ENCODE measurements at places on chromosomes 12 and 14.

DNA sequence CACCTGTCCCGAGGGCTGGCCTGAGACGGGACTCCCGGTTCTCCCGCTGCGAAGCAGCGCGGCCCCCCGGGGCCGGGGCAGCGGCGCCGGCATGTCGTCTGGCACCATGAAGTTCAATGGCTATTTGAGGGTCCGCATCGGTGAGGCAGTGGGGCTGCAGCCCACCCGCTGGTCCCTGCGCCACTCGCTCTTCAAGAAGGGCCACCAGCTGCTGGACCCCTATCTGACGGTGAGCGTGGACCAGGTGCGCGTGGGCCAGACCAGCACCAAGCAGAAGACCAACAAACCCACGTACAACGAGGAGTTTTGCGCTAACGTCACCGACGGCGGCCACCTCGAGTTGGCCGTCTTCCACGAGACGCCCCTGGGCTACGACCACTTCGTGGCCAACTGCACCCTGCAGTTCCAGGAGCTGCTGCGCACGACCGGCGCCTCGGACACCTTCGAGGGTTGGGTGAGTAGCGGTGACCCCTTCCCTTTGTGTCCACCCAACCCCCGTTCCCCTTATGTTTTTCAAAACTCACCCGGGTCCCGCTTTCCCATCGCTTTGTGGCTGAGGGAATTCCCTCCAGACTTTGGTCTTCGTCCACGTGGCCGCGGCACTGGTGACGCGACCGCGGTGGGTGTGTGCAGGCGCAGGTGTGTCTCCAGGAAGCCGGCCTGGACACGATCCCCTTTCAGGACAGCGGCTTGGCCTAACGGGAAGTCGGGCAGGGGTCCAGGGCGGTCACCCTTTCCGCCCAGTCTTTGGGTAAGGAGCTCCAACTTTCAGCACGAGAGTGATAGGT lies 826 bp downstream of the PRKCH start:
- no peak for DNase-seq

- DNase-seq = no peak
Measured at GRCh38 chr12:77494296-77494695, 336.4 kb upstream of the NAV3 start.

- no peak for DNase-seq
Measured at GRCh38 chr14:85142982-85143381, 387.0 kb upstream of the FLRT2 start.

DNA sequence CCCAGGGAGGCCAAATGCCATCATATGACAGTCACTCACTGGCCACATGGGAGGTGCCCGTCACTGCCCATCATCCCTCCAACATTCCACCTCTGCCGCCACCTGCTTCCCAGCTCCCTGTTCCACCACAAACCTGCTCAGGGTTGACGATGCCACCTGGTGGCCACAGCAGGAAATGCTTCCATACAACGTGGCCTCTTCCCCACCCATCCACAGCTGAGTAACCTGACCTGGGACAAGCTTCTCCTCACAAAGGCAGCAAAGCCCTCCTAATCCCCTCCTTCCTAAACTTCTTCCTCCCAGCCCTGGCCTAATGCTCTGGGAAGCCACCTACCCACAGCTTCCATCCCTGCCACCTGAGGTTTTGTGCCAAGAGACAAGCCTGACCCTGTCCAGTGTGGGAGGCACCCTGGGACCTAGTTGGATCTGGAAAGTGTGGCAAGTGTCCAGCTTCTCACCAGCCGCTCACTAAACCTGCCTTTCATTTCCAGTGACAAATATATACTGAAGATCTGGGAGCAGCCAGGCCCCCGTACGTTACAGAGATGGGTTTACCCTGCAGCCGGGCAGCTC lies 4.3 kb downstream of the DEGS2 start:
- no peak for DNase-seq

DNA sequence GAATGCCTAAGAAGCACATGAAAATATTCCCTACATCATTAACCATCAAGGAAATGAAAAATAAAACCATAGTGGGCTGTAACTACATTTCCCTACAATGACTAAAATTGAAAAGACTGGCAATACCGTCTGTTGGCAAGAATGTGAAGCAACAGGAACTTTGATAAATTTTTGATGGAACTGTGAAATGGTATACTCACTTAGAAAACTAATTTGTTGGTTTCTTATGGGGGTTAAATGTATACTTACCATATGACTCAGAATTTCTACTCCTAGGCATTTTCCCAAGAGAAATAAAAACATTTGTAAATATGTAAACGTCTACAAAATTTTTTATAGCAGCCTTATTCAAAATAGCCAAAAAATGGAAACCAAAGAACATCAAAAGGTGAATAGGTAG lies 121.4 kb upstream of the PLEKHA5 start:
- DNase-seq = no peak

GRCh38 chr12:6265038-6265405 lies 45.5 kb upstream of the PLEKHG6 start:
- DNase-seq = no peak

- DNase-seq = no peak
Measured at GRCh38 chr12:85784096-85784720, 52.0 kb downstream of the RASSF9 start.

GRCh38 chr12:106442575-106442974 lies 85.0 kb downstream of the POLR3B start:
- DNase-seq = no peak

DNA sequence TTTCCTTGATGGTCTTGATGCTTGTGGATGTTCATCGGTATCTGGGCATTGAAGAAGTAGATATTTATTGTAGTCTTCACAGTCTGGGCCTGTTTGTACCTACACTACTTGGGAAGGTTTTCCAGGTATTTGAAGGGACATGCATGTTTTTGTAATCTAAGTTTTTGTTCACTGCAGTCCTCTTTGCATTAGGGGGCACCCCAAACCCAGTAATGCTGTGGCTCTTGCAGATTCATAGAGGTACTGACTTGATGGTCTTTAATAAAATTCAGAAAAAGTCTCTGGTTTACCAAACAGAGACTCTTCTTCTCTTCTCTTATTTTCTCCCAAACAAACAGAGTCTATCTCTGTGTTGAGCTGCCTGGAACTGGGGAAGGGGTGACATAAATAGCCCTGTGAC lies 150.9 kb upstream of the SLC16A7 start:
- DNase-seq = no peak

- DNase-seq = no peak
Measured at GRCh38 chr12:92558215-92558773, 144.5 kb upstream of the PLEKHG7 start.

DNA sequence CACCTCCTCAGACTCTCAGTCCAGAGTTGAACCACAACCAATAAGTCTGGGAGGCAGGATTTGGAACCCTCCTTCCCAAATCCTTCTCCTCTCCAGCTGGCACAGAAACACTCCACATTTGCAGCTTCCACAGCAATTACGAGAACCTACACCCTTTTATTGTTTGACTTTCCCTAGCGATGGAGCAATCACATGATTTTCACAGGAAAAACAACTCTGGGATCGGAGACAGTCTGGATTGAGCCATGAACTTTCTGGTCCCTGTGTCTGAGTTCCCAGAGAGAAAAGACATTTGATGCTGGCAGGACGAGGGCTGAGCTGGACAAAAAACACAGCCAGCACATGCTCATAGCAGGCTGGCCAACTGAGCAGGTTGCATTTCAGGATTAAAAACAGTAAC lies 49.0 kb upstream of the STON2 start:
- no peak for DNase-seq

DNA sequence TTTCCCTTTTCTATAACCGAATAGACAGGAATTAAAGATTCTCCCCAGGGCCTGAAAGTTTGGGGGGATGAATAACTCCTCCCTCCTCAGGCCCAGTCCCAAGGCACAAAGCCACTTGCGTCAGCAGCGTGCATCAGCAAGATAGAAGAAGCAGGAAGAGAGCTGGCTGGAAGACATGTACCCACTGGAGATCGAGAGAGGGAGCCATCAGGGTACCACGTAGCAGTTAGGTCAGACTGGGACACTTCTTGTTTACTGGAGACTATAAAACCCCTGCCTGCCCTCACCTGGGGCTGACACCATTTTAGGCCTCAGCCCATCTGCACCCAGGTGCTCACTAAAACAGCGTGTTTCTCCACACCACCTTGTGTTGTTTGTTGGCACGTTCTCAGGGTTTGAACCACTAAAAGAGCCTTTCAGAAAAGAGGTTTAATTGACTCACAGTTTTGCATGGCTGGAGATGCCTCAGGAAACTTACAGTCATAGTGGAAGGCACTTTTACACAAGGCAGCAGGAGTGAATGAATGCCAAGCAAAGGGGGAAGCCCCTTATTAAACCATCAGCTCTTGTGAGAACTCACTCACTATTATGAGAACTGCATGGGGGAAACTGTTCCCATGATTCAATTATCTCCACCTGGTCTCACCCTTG lies 93.2 kb downstream of the TMTC3 start:
- no peak for DNase-seq

- DNase-seq = no peak
Measured at GRCh38 chr12:19620222-19620621, 180.9 kb downstream of the AEBP2 start.

DNA sequence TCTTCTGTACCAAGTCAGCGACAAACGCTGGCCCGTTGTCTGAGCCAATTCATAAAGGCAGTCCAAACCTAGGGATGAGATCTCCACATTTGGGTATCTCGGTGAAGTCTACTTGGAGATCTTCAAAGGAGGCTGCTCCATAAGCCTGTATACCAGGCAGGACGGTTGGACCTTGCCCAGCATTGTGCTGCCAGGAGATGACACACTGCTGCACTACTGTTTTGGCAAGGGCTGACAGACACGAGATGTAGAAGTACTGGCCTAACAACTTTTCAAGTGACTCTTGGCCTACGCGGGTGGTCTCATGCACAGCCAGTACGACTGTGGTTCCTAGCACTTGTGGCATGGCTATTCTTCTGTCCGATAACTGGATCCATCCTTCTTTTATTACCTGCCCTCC lies 135.3 kb downstream of the SLC38A6 start:
- DNase-seq = no peak

- no peak for DNase-seq
Measured at GRCh38 chr14:56125772-56126636, 7.8 kb downstream of the PELI2 start.

GRCh38 chr12:82361461-82361915 lies 3.2 kb downstream of the METTL25 start:
- DNase-seq = no peak

GRCh38 chr14:101363261-101363555 lies 198.1 kb upstream of the DIO3 start:
- no peak for DNase-seq

DNA sequence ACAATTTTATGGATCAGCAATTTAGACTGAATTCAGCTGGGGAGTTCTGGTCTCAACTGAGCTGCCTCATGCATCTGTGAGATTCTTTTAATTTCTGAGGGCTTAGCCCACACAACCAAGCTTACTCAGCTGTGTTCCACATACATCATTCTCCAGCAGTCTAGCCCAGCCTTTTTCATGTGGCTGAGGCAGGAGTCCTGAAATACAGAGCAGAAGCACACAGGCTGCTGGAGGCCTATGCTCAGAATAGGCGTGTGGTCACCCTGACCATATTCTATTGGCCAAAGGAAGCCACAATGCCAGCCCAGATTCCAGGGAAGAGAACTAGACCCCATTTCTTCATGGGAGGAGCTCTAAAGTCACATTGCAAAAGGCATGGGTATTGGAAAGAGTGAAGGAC lies 72.3 kb upstream of the DHRS4 start:
- DNase-seq = no peak

- DNase-seq = no peak
Measured at GRCh38 chr14:60630129-60630528, 19.1 kb downstream of the SIX1 start.

- no peak for DNase-seq
Measured at GRCh38 chr12:63782466-63782865, 2.8 kb downstream of the RXYLT1 start.

DNA sequence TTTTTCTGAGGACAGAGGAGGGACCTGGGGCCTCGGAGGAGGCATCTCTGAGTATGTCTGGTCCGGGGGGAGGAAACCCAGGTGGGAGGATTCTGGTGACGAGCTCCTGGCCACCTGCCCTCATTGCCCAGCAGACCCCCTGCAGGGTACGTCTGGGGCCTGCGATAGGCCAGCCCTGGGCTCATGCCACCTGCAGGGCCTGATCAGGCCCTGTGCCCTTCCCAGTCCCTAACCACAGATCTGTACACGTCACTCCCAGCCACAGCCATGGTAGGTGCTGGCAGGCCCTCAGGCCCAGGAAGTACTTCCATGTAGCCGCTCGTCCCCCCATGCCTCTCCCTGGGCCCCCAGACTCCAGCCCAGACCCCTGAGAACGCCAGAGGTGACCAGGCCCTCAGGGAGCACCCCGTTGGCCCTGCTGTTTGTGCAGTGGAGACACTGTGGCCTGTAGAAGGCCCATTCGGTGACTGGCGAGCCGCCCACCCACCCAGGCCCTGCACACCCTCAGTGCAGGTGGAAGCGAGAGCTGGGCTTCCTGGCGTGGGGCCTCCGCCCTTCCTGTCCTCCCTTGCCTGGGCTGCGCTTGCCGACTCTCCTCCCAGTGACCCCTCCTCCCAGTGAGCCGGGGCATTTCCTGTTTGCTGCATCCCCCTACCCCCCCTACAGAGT lies 5.7 kb downstream of the INF2 start:
- DNase-seq = no peak

GRCh38 chr14:28770061-28770460 lies 3.5 kb downstream of the FOXG1 start:
- no peak for DNase-seq

DNA sequence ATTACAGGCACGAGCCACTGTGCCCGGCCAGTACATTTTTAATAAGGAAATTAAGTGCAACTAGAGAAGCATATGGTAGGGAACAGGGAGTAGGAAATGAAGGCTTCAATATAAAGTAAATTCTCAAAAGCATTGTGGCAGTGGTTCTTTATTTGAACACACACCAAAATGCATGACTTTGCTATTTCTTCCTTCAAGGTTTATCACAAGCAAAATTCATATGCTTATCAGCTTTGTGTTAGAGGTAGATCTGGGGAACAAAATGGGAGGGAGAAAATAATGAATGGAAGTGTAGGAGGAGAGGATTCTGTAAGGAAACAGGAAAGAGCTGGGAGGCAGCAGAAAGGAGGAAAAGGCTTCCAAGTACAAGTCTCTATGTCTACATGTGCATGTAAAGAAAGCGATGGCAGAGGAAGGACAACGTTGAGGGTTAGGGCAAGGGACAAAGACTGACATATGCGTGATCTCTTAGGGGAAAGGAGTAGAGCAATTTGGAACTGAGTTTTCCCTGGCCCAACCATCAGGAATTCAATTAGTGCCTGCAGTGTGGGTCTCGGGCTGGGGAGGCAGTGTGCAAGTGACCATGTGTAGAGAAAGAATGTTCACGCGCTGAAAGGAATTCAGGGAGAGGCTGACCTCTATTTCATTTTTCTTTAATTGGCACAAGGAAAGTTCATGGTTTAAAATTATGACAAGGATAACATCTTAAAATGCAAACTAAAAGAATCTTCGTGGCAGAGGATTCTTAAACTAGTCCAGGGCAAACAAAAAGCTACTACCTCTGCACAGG lies 22.9 kb upstream of the RASSF8 start:
- no peak for DNase-seq

Measured in NCI-H1048 (cell line).